WERI-Rb-1 (cell line): ENCODE measurements at places on chromosomes 16 and 17.
A peak's percentile ranks its signal among the peaks of the same experiment; 100 is the strongest.

DNA sequence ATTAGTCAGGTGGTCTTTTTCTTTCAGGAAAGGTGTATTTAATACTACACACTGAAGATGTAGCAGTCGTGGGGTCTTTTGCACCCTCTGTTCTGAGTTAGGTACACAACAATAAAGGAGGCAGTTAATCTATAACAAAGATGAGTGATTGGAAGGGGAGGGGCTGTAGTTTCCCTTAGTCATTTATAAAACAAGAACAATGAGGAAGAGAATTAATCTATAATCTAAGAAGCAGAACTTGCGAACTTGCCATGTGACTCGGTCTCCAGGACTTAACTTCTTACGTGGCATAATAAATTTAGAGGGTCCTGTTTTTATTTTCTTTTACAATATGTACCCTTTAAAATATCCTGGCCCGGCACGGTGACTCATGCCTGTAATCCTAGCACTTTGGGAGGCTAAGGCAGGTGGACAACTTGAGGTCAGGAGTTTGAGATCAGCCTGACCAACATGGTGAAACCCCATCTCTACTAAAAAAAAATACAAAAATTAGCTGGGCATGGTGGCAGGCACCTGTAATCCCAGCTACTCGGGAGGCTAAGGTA is 8.6 kb upstream of the APPBP2 start:
- no peak for DNase-seq

DNA sequence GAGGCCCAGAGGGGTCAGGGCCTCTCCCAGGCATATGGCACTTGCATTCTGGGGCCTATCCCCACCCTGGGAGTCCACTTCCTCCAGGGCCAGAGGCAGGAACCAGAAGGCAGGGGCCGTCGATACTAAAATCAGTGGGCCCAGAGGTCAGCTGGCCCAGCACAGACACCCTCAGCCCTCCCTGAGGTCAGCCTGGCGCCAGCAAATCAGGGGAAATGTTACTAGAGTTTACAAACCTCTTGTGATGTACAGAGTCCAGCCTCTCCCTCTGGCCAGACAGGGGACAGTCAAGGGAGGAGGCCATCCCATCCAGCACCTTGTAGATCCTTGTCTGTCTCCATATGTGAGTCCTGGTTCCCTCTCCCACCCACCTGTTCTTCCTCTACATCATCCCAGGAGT is 10.8 kb downstream of the CDH5 start:
- DNase-seq: no peak

GRCh38 chr16:8996891-8997290 is 33.2 kb upstream of the USP7 start:
- DNase-seq: no peak

- no peak for DNase-seq
These were observed 205.1 kb downstream of the KATNIP start for GRCh38 chr16:27754788-27755690.

- DNase-seq: peak; percentile 53
These were observed 740 bp upstream of the ATP6V0D1 start for GRCh38 chr16:67481561-67482232.

- no peak for DNase-seq
These were observed 96.6 kb downstream of the CYB561 start for GRCh38 chr17:63349478-63350000.

- no peak for DNase-seq
These were observed 26.1 kb downstream of the TOM1L2 start for GRCh38 chr17:17946093-17946492.

GRCh38 chr16:71356051-71356740 is 2.3 kb upstream of the CALB2 start:
- DNase-seq: no peak

GRCh38 chr17:50266384-50267073 is 7.7 kb upstream of the TMEM92 start:
- peak; percentile 6 for DNase-seq

- no peak for DNase-seq
These were observed 2.4 kb downstream of the SKAP1 start for GRCh38 chr17:48427598-48427997.

GRCh38 chr16:839643-840408 is 39.3 kb upstream of the GNG13 start:
- DNase-seq: no peak

DNA sequence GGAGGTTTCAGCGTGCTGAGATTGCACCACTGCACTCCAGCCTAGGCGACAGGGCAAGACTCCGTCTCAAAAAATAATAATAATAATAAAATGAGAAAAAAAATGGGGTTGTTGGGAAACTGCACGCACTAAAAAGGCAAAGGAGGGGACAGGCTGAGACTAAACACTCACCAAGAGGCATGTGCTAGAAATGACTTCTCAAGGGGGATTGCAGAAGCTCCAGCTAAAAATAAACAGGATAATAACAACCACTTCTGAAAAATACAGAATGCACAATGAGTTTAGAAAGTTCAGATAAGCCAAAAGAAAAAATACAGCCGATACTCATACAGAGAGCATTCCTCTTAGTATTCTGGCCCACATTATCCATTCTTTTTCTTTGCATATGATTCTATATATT is 15.1 kb upstream of the TIMP2 start:
- DNase-seq: no peak

DNA sequence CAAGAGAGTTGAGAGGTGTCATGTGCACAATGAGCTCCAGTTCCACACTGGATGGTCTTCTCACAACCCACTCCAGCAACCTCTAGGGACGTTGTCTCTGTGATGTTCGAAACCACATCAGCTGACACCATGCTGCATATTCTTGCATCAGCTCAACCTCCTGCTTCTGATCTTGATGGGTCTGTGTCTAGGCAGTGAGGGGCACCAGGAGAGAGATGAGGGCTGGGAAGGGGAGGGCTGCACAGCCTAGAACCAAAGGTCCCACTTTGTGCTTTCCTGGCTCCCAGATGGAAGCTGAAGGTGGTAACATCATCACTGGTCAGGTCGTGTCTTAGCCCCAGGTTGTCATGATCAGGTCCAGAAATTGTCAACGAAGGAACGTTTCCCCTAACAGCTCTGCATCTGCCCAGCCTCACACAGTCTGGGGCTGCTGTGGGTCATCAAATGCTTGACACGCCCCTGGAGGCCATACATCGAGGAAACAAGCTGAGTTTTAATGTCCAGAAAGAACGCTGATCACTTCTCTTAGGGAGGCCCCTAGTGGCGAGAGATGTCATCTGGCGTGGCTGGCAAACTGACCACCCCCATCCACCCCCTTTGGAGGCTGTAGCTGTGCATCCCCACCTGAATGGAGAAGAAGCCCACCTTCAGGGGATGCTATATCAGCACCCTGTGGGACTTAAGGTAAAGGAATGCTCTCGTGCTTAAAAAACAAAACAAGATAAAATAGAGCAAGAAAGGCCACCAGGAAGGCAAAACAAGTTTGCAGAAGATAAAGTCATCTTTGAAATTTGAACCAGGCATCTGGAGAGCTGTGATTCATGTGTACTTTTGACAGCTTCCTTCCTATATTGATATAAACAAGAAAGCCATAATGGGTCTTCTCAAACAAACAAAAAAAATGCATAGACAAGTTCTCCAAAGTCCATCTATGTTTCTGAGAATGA is 58.3 kb downstream of the WIPI1 start:
- peak; percentile 83 for DNase-seq

GRCh38 chr16:51010817-51011216 is 140.3 kb downstream of the SALL1 start:
- DNase-seq: no peak

DNA sequence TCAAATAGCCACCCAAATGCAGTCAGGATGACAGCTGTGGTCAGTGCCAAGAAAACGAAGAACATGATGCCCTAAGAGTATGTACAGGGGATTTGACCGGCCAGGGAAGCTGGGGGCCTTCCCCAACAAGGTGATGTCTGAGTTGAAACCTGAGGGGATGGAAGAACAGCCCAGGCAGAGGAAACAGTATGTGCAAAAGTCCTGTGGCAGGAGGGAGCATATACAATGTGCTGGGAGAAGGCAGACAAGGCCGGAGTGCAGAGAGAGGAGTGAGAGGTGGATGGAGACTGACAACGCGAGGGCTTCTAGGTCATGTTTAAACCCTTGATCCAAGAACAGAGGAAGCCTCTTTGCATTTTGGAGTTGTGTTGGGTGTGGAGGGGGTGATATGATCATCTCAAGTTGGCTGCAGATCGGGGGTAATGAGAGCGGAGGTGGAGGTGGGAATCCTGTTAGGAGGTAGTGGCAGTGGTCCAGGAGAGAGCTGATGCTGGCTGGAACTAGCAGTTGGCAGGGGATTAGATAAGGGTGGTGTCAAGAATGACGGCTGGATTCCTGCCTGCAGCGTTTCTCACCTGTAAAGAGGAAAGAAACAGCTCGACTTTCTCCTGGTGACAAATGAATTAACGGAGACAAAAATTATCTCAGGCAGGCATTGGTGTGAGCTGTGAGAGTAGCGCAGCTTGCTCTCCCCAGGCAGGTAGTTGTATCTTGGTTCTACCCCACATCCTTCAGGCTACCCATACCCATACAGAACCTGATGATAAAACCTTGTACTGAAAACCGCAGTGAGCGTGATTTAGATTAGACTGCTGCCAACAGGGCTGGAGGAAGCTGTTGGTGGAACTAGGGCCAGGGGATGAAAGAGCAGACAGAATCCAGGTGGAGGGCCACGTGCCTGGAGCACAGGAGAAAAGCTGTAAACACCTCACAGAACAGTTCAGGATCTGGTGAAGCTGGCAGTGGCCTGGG is 37.2 kb upstream of the NGFR start:
- no peak for DNase-seq

GRCh38 chr16:88928405-88929090 is 48.5 kb downstream of the CBFA2T3 start:
- no peak for DNase-seq

DNA sequence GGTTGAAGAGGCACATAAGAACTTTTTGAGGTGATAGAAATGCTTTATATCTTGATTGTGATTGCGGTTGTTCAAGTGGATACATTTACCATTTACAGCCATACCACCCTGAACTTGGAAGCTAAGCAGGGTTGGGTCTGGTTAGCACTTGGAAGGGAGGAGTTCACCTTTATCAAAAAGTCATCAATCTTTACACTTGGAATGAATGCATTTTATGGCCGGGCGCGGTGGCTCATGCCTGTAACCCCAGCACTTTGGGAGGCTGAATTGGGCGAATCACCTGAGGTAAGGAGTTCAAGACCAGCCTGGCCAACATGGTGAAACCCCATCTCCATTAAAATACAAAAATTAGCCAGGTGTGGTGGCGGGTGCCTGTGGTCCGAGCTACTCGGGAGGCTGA is 9.5 kb upstream of the GJD3 start:
- peak; percentile 6 for DNase-seq

DNA sequence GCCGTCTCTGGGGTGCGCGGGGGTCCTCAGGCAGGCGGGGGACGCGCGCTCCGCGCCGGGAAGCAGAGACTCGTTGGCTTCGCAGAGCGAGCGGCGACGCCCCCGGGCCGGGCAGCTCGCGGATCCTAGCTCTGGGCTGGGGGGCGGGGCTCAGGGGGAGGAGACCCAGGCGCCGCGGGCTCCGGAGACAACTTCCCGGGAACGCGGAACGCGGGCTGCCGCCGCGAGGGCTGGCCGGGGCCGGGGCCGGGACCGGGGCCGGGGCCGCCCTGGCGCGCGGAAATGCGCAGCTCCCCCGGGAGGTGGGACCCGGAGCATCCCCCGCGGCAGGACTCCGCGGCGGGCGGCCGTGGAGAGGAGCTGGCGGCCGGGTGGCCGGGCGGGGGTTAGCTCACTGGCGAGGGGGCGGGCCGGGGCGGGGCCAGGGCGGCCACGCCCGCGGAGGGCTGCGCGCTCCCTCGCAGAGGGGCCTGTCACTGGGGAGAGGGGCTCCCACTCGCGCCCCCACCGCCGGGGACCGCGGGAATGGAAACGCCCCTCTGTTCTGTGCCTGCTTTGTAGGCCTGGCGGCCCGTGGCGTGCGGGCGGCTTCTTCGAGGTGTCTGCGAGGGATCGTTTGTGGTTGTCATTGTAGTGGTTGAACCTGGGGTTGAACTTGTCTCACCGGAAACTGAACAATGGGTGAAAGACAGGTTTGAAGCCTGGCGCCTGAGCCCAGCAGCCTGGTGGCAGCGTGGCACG is at the start of gene GAS7:
Gene GAS7 (minus strand): TSS at position 98 of the 741 bp plus-strand sequence.
- DNase-seq: peak; percentile 68

DNA sequence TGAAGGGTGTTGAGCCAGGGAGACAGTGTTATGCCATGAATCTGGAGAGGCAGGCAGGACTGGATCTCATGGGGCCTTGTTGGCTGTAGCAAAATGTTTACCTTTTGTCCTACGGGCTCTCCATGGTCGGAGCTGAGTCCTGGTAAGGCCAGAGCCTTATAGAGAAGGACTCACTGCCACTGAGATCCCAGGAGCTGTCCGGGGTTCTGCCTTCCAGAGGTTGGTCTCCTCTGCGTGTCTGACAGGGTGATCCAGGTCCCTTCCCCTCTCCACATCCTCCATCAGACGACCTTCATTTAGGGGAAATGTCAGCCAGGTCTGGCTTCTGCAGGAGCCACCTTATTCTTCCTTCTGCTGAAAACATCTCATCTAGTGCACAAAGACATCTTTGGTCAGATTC is 285.2 kb upstream of the N4BP1 start:
- no peak for DNase-seq

- no peak for DNase-seq
These were observed 471.5 kb downstream of the CDH8 start for GRCh38 chr16:61564716-61565115.

- DNase-seq: no peak
These were observed 1.2 kb downstream of the UBALD2 start for GRCh38 chr17:76266244-76266938.

- peak; percentile 55 for DNase-seq
These were observed 11.2 kb downstream of the CHD9NB start for GRCh38 chr16:53041320-53042051.

DNA sequence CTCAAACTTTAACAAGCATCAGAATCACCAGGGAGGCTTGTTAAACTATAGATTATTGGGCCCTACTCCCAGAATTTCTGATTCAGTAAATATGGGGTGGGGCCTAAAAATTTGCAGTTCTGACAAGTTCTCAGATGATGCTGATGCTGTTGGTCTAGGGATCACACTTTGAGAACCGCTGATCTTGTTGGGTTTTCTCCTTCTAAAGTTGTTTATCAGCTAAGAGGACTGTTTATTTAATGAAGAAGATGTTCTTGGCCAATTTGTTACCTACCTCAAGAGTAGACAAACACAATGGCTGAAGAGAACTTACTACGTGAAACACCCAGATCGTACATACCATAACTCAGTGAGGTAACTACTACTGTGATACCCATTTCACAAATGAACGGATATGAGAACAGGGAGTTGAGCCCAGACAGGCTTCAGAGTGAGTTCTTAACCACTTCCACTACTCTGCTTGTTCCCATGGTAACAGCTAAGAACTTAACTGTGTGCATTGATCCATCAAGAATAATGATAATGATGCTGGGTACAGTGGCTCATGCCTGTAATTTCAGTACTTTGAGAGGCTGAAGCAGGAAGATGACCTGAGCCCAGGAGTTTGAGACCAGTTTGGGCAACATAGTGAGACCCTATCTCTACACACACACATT is 85.3 kb upstream of the NSRP1 start:
- no peak for DNase-seq

- no peak for DNase-seq
These were observed 434.0 kb upstream of the CDH5 start for GRCh38 chr16:65932350-65933072.

GRCh38 chr16:50502616-50503011 is 45.6 kb upstream of the NKD1 start:
- peak; percentile 39 for DNase-seq
